ENCODE measurements at places on chromosomes 5 and 9.

GRCh38 chr9:134709512-134710270, 68.1 kb downstream of the COL5A1 start:
- no peak for DNase-seq

DNA sequence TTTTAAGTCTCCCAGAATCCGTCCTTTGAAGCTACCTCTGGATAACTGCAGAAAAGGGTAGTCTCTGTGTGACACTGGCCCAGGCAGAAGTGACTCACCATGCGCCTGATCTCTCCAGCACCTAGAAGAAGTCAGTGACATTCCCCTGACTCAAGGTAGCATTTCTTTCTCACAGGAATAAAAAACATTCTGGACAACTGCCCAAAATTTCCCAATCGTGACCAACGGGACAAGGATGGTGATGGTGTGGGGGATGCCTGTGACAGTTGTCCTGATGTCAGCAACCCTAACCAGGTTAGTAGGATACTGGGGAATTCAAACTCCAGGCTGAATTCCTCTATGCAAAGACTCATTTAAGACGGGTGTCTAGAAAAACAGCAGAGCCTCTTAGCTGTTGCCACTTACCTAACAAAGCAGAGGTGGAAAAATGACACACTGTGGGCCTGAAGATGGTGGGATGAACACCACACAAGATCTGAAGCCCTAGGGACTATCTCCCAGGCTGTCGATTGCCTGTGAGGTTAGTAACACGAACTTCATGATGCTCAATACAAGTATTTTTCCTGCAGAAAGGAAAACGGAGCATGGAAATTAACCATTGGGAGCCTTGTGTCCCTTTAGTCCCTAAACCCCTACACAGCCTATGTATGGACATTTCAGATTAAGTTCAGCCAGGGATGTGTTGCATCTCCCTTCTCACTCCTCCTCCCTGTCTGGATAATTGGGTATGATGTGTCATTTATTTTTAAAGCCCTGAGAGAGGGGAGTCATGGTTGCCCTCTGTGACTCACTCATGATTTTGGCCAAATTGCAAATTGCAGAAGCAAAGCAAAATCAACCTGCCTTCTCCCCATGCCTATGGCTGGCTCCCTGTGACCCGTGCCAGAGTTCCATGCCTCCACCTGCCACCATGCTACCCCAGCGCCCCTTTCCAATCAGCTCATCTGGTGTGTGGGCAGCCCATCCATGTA, 37.2 kb downstream of the THBS4 start:
- DNase-seq, result no peak

GRCh38 chr5:978054-978453, 30.5 kb upstream of the NKD2 start:
- no peak for DNase-seq

DNA sequence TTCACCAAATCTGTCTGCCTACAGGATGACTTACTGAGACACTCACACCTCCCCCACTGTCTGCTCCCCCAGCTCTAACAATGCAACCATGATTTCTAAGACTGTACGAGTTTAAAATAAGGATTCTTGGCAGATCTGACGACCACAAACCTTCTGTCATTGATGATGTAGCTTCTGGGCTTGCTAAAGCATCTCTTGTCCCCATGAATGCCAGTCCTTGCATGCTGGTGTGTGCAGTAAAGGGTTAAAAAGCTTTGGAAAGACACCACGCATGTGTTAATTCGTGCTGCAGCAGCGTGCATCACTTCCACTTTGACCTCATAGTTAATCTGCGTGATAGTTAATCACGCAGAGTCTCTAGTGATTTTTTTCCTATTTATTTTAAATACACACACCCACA, 411 bp upstream of the GABRG2 start:
- DNase-seq, result no peak

GRCh38 chr9:7561527-7562080, 238.0 kb downstream of the DMAC1 start:
- DNase-seq, result no peak

- no peak for DNase-seq
These were observed 114.1 kb downstream of the MLLT3 start for GRCh38 chr9:20508242-20508641.

DNA sequence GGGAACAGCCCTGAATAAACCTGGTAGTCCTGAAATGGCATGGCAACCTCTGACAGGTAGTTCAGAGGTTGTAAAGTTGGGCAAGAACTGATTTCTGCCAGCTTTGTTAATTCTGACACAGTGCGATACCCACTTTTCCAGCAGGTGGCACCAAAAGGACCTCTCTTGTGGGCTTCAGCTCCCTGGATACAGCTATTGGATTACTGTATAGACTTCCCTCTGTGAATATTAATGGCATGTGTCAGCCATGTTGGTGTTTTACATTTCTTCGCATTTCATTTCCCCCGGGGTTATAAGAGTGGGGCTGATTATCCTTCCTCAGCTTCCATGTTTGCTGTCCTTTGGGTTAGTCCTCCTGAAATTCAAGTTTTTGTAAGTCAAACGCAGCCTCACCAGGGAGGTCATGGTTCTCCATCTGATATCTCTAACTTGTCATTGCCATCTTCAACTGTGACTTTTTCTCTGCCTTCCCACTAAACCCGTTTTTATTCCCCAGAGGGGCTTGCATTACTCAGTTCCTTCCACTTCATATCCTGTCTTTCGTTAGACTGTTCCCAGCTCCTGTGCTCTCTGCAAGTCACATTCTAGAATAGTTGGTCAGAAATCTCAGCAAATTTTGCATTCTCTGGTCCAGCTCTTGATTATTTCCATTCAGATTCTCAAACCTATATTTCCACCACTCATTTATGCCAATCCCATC, 135.6 kb downstream of the LIFR start:
- peak; percentile 22 for DNase-seq

GRCh38 chr5:128826275-128826674, 139.0 kb upstream of the SLC27A6 start:
- DNase-seq, result no peak

- DNase-seq, result no peak
These were observed 26.9 kb upstream of the CNOT6 start for GRCh38 chr5:180467028-180467975.

- no peak for DNase-seq
These were observed 131.5 kb downstream of the ZNF354C start for GRCh38 chr5:179191506-179192184.

GRCh38 chr9:35912791-35913400, 3.6 kb downstream of the SPAAR start:
- no peak for DNase-seq

DNA sequence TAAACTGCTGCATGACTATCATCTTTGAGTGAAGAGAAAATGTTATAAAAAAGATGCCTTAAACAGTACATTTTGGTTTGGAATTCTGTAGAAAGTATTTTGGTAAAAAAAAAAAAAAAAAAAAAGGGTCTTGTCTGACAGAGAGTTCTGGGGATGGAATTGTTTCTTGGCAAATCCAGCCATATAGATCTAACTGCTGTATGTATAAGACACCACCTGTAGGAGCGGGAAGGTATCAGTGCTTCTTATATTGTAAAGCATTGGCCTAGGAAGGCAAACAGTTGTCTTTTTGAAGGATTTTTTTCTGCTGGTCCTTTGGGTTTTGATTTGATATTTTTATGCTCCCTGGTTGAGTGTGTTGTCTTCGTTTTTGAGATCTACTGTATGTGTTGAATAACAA, 2.8 kb downstream of the PURA start:
- no peak for DNase-seq

- DNase-seq, result no peak
These were observed 2.3 kb downstream of the TGFBI start for GRCh38 chr5:136030956-136031611.

GRCh38 chr5:89513299-89514044, 630.5 kb upstream of the MEF2C start:
- no peak for DNase-seq

DNA sequence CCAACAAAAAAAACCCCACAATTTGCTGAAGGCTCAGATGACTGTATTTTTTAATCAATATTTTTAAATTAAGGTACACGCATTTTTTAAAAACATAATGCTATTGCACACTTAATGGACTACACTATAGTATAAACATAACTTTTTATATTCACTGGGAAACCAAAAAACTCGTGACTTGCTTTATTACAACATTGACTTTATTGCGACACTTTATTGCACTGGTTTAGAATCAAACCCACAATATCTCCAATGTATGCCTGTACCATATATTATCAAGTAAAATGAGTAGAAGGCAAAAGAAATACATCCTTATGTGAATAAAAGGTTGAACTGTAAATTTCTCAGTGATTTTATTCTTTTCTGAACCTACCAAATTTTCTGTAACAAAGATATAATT, 53.7 kb downstream of the RICTOR start:
- no peak for DNase-seq

GRCh38 chr9:5884191-5884590, 6.5 kb upstream of the MLANA start:
- DNase-seq, result no peak

DNA sequence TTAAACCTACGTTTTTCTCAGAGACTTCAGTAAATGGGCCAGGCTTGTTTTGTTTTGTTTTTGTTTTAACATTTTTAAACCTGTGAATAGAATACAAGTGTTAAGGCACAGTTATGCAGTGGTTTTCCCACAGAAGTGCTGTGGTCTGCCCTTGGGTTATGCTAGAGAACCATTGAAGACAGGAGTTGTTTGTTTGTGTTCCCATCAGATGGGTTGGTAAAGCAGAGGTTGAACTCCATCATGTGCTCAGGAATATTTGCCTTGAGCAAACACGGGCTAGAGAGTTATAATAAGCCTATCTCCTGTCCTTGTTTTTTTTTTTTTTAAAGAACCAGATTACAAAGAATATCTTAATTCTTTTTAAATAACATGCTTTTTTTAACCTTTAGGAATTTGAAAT, 28.5 kb downstream of the RHOBTB3 start:
- DNase-seq, result no peak

GRCh38 chr5:107531308-107531707, 139.4 kb downstream of the EFNA5 start:
- no peak for DNase-seq

DNA sequence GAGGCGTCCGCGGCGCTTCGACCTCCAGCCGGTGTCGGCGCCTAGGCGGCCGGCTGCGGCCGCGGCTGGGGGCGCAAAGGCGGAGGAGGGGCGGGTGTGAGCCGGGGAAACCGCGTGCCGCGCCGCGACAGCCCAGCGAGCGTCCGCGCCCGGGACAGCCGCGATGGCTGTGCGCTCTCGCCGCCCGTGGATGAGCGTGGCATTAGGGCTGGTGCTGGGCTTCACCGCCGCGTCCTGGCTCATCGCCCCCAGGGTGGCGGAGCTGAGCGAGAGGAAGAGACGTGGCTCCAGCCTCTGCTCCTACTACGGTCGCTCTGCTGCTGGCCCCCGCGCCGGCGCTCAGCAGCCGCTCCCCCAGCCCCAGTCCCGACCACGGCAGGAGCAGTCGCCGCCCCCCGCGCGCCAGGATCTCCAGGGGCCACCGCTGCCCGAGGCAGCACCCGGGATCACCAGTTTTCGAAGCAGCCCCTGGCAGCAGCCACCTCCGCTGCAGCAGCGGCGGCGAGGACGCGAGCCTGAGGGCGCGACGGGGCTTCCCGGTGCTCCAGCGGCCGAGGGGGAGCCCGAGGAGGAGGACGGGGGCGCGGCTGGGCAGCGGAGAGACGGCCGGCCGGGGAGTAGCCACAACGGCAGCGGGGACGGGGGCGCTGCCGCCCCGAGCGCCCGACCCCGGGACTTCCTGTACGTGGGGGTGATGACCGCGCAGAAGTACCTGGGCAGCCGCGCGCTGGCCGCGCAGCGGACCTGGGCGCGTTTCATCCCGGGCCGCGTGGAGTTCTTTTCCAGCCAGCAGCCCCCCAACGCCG, 605 bp downstream of the CHSY3 start:
- no peak for DNase-seq

DNA sequence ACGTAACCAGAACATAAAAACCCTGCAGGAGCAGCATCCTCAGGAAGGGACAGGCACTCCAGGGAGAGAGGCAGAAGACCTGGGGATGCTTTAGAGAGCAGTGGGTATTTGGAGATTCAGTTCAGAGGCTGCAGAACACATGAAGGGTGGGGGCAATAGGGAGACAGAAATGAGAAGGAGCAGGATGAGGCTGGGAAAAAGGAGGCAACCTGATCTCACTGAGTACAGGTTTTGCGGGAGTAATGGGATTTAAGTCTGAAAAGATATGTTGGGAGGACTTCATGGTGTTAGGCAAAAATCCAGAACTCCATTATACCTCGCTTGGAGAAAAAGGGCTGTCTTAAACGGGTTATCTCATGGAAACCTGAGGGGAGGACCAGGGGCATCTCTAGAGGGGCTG, 41.3 kb upstream of the GARNL3 start:
- no peak for DNase-seq

DNA sequence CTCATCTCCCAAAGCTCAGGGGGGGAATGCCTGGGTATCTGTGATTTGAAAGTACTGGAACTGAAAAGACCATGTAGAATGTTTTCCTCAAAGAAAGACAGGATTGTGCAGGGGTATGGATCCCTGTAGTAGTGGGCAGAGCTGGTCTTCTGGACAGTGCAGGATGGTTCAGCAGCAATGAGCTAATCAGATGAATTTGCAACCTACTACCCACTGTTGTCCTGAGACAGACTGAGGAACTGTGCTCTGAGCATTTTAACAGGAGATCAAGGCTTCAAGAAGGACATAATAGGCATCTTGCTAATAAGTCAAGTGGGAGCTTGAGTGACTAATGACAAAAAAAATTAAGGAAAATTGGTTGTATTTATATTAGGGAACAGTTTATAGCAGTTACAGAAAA, 61.7 kb downstream of the FYB1 start:
- DNase-seq, result no peak

All from NCI-H1436 (cell line).